ENCODE measurements at places on chromosomes 7 and 10.

GRCh38 chr10:15267496-15267895, 99.0 kb upstream of the NMT2 start:
- DNase-seq = no peak

DNA sequence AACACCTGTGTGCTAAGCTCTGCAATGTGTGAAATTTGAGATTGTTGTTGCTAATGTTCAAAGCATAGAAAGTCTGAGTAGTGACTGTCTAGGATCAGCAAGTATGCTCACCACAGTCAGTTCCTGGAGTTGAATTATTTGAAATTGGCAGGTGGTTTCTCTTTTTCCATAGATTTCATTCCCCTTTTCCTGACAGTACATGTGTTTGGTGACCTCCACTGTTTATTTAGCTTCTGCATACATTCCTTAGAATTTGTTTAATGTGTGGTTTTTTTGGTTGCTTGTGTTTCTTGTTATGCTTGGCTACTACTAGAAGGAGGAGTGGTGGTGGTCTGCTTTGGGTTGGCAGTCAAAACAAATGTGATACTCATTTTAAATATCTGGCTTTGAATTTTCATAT, 52.3 kb downstream of the FOXP2 start:
- DNase-seq = no peak

DNA sequence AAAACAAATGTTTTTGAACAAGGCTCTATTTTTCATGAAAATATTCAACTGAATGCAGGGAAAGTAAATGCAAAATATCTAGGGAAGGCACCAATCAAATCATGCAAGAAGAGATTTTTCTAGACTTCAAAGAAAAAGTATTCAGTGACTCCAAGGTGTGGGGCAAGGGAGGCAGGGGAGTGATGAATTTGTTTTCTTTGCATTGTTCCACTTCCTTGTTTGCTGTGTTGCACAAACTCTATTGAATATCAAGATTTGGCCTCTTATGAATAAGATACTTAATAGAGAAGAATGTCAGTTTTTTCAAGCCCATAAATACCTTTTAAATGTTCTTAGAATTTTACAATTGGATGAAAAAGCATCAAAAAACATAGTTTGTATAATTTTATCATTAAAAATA, 26.4 kb downstream of the STEAP1 start:
- DNase-seq = no peak

- DNase-seq = no peak
Measured at GRCh38 chr10:113431398-113432160, 121.3 kb upstream of the HABP2 start.

GRCh38 chr7:53697913-53698312, 662.5 kb downstream of the POM121L12 start:
- no peak for DNase-seq

- DNase-seq = no peak
Measured at GRCh38 chr10:63313066-63313717, 152.6 kb downstream of the JMJD1C start.

GRCh38 chr7:121480058-121480457, 84.0 kb upstream of the FAM3C start:
- DNase-seq = no peak

DNA sequence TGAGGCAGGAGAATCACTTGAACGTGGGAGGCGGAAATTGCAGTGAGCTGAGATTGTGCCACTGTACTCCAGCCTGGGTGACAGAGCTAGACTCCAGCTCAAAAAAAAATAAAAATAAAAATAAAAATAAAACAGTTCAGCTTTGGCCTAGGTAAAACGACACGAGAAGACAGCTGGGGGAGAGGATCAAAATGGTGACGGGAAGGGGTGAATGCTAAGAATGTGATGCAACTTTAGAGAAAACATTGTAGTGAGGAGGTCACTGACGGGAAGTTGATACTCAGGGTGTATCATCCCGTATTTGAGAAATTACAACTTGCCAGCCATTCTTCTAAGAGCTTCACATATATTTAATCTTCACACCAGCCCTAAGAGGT, 1.1 kb downstream of the NDST2 start:
- no peak for DNase-seq

DNA sequence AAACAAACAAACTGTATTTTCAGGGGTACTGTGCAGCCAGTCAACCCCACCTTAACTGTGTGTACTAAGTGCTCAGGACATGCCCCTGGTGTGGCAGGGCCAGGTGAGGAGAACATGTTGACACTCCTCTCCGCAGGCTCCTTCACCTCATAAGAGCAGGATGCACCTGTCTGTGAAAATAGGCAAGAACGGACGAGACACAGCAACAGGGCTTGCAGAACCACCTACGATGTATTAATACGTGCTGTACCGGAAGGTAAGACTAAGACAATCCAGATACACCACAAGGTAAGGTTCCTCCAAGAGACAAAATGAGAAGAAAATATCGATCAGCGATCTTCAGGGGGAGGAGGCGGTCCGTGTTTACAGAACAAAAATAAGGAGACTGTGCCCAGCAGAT, 65.8 kb upstream of the CAMK2B start:
- no peak for DNase-seq

- DNase-seq = no peak
Measured at GRCh38 chr7:47726047-47726726, 144.3 kb upstream of the TNS3 start.

GRCh38 chr10:108545921-108546320, 1377.4 kb downstream of the XPNPEP1 start:
- DNase-seq = no peak

DNA sequence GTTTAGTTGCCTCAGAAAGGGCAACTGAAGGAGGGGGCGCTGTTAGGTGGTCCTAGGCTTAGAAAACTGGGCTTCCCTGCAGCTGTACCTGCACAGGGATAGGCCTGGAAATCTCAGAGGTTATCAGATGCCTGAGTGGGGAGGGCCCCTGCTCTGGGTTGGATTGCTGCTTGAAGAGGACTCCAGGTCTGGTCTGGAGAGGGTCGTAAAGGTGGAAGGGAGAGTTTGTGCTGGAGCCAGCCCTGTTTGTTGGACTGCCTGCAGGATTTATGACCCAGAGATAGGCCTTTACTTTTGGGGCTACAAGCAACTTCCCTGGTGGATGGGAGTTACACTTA, 765.9 kb downstream of the GRID1 start:
- DNase-seq = no peak

DNA sequence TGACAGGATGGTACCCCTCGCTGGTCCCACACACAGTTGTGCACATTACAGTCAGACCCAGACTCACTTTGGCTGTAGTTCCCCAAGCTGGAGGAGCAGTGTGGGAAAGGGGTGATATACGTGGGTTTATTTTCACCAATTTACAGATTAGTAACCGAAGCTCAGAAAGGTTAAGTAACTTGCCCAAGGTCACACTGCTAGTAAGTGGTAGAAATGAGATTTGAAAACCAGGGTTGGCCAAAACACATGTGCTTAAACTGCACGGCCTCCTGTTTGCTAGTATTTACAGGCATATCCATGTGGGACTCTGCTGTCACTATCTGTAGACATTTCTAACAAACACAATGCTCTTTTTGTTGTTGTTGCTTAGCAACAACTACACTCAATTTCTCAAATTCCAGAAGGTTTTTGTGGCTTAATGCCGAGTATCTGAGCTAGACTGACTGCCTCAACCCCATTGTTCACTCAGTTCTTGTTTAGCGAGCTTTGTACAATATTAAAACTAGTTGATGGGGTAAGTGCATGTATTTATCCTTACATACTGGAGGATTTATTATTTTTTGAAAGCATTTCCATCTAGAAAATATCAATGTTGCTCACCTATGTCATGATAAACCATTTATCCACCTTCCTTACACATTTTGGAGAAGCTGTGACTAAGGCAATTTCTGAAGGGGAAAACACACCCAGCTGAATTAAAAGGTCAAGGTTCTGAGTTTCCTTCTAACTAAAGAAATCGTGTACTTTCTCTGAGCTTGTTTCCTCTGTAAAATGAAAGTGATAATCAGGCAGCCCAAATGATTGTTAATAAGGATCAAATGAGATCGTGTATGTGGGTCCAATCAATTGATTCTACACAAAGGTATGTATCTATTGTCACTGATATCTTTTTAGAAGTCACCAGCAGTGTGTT, 5.3 kb upstream of the TMEM139 start:
- no peak for DNase-seq

DNA sequence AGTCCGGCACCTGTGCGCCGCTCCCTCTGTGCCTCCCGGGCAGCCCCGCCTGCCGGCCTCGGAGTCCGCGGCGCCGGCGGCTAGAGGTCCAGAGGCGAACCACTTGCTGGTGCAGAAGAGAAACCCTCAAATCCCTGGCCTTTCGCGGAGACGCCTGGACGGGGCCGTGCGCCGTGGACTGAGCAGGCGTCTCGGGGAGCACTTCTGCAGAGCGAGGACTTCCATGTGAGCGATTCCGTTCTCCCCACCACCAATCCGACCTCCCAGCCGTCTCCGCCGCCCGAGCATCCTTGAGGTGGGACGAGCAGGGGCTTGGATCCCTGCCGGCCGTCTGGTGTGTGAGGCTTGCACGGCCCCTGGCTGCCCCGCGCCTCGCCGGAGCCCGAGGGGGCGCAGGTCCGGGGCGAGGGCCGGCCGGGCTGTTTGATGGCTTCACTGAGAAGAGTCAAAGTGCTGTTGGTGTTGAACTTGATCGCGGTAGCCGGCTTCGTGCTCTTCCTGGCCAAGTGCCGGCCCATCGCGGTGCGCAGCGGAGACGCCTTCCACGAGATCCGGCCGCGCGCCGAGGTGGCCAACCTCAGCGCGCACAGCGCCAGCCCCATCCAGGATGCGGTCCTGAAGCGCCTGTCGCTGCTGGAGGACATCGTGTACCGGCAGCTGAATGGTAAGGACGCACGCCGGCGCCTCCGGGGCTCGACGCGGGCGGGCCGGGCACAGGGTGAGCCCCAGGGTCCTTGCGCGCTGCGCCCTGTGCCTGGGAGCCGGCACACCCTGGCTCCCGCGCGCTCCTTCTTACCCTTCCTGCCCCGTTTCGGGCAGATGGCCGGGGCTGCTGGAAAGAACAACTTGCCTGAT, 660 bp downstream of the GALNT17 start:
- DNase-seq = no peak

DNA sequence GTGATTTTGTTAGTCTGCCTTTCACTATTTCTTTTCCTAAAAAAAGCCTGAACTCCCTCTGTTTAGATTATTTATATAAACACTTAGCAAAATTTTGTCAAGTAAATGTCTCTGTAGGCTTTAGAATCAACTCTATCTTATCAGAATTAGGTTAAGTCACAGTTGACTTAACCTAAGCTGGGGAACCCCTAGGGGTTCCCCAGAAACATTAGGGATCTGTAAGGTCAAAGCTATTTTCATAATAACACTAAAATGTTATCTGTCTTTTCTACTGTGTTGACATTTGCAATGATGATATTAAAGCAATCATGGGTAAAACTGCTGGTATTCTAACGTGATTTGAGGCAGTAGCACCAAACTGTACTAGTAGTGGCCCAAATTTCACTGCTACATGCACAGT, 24.3 kb downstream of the DYNC1I1 start:
- no peak for DNase-seq

- no peak for DNase-seq
Measured at GRCh38 chr10:22010973-22011408, 7.5 kb upstream of the DNAJC1 start.

GRCh38 chr10:61029411-61029810, 85.4 kb upstream of the RHOBTB1 start:
- no peak for DNase-seq

- DNase-seq = no peak
Measured at GRCh38 chr7:151148319-151149259, 18.9 kb downstream of the GBX1 start.

GRCh38 chr10:10294881-10295529, 722.7 kb upstream of the CELF2 start:
- DNase-seq = no peak

DNA sequence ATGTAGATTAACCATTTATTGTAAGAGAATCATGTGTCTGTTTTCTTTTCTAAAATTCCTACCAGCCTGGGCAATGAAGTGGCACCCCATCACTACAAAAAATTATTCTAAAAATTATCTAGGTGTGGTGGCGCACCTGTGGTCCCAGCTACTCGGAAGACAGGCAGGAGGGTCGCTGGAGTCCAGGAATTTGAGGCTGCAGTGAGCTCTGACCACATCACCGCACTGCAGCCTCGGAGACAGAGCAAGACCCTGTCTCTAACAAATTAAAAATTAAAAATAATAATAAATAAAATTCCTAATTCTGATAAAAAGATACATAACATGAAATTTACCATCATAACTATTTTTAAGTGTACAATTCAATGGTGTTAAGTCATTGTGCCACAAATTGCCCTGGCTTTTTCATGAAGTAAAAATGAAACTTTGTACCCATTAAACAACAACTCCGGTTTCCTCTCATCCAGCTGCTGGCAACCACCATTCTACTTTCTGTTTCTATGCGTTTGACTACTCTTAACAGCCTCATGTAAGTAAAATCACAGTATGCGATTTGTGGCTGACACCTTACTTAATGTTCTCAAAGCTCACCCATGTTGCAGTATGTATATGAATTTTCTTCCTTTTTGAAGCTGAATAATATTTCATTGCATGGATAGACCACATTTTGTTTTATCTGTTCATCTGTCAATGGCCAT, 20.6 kb upstream of the USP6NL start:
- DNase-seq = no peak

DNA sequence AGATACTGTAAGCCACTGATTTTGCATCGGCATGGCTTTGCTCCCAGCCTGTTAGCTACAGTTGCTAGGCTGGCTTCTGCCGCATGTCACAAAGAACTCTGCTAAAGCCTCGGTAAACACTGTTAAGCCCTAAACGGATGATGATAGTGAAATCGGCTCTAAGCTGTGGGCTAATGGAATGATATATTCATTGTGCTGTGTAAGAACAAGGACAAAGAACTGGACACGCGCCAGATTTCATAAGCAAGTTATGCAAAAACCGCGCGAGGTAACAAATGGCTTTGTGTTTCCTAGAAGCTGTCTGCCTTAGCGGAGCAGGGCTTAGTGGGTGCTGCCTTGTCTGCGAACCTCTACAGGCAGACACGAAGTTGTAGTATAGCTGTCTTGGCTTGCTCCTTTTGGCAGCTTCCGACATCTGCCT, 331.3 kb upstream of the COBL start:
- DNase-seq = no peak

DNA sequence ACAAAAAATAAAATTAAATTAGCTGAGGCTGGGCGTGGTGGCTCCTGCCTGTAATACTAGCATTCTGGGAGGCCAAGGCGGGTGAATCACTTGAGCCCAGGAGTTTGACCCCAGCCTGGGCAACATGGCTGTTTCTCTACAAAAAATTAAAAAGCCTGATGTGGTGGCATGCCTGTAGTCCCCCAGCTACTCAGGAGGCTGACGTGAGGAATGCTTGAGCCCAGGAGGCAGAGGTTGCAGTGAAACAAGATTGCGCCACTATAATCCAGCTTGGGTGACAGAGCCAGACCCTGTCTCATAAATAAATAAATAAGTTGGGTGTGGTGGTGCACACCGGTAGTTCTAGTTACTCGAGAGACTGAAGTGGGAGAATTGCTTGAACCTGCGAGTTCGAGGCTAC, 65.1 kb downstream of the GNA12 start:
- DNase-seq = no peak

GRCh38 chr10:110747609-110748464, 103.7 kb downstream of the RBM20 start:
- no peak for DNase-seq

- DNase-seq = no peak
Measured at GRCh38 chr7:140433396-140433795, 29.5 kb downstream of the RAB19 start.

Data from stimulated activated CD4-positive, alpha-beta T cell treated with anti-CD3 and anti-CD28 coated beads, Interleukin-1b, Interleukin-23, amount 100 ng/mL, for 1 hour (primary cell).